Trophoblast cell (in vitro differentiated cells and primary cell): ENCODE measurements at places on chromosomes 4 and X.
A peak's percentile ranks its signal among the peaks of the same experiment; 100 is the strongest.

- no peak overlapping the region for H3K4me3 ChIP-seq
- peaks cover 5% of the 10 kb centered on the region for H3K36me3 ChIP-seq
- no peak overlapping the region for H3K27ac ChIP-seq
- no peaks in the 10 kb centered on the region for H3K4me1 ChIP-seq
Measured at GRCh38 chr4:87433342-87433741, 11.0 kb downstream of the NUDT9 start.

DNA sequence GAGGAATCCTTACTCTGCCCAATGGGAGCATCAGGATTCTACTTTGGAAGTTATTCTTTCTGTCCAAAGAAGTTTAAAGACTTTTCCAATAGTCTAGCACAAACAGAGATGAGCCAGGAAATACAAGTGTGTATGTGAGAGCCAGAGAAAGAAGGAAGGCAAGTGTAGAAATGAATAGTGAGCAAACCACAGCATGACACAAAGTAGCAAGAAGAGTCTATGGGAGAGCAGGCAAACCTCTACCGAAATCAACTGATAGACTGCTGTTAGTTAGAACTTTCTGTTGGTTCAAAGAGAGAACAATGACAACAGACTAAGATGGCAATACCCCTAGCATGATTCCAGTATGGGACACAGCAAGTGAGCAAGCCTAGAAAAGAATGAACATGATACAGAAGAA lies 16.1 kb upstream of the GPR34 start:
- H3K27me3 ChIP-seq: no peaks in the 10 kb centered on the region
- H3K27ac ChIP-seq: no peak overlapping the region
- H3K4me3 ChIP-seq: no peak overlapping the region
- no peak for DNase-seq
- H3K36me3 ChIP-seq: no peaks in the 10 kb centered on the region
- no peaks in the 10 kb centered on the region for H3K4me1 ChIP-seq

DNA sequence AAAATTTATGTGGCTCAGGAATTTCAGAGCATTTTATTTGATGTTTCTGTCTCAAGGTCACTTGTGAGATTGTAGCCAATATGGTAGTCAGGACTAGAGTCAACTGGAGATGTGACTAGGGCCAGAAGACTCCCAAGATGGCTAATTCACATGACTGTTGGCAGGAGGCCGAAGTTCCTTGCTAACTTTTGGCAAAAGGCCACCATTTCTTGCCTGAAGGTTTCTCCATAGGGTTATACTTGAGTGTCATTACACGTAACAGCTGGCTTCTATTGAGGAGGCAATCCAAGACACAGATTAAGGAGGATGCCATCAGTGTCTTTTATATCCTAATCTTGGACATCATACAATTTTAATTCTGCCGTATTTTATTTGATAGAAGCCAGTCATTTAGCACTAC lies 162.3 kb upstream of the MAOA start:
- no peaks in the 10 kb centered on the region for H3K27me3 ChIP-seq
- no peaks in the 10 kb centered on the region for H3K4me1 ChIP-seq
- DNase-seq: no peak
- H3K36me3 ChIP-seq: no peaks in the 10 kb centered on the region

GRCh38 chr4:96827086-96827485 lies 987.2 kb downstream of the PDHA2 start:
- no peaks in the 10 kb centered on the region for H3K27me3 ChIP-seq
- no peak overlapping the region for H3K27ac ChIP-seq
- no peak overlapping the region for H3K4me3 ChIP-seq

DNA sequence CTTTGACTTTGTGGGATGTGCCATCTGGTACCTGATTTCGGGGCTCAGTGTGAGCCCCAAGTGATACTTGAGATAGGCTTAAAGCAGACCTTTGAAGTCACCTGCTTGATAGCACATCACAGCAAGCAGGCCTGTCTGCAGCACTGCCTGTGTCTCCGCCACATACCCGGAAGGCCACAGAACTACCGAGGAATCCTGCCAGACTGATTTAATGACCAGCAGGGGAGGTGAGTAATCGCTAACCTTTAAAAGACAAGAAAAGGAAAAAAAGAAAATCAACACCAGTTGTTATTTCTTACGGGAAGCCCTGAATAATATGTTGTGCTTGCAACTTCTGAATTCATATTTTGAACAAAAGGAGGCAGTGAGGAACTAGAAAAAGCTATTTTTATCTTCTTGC lies 6.8 kb downstream of the PTCHD1 start:
- H3K4me1 ChIP-seq: peaks cover 2% of the 10 kb centered on the region
- no peak overlapping the region for H3K4me3 ChIP-seq

- DNase-seq: no peak
Measured at GRCh38 chr4:150826306-150826705, 188.8 kb downstream of the LRBA start.

- DNase-seq: no peak
- no peaks in the 10 kb centered on the region for H3K4me1 ChIP-seq
- H3K36me3 ChIP-seq: no peaks in the 10 kb centered on the region
- no peak overlapping the region for H3K4me3 ChIP-seq
Measured at GRCh38 chrX:70096052-70096451, 33.8 kb downstream of the OTUD6A start.

DNA sequence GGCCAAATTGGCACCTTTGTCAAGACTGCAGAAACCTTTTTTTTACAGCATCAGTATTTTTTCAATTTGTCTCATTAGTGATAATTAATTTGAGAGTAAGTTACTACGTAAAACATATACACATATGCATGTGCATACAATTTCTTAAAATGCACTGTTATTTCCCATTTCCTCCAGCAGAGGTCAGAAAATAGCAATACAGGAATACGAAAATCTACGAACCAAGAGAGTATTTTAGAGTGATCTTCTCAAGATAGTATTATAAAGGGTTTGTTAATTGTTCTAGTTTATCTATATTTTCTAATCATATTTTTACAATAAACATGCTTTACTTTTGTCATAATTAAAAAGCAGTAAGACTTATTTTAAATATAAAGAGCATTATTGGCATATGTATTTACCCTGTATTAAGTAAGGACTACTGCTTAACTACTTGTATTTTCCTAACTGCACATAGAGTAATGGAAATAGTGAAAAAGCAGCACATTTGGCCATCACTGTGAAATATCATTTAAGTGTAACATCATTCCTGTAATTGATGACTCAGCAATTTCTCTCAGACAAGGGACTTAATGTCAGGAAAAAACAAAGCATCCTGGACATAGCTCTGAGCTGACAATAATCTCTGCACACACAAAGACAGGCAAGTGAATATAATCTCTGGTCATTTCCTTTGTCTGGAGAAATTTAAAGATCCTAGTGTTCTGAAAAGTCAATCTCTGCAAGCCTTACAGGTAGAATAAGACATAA lies 45.6 kb downstream of the MAOB start:
- no peaks in the 10 kb centered on the region for H3K27me3 ChIP-seq
- H3K4me1 ChIP-seq: no peaks in the 10 kb centered on the region
- no peak overlapping the region for H3K27ac ChIP-seq
- no peak overlapping the region for H3K4me3 ChIP-seq
- no peaks in the 10 kb centered on the region for H3K36me3 ChIP-seq

DNA sequence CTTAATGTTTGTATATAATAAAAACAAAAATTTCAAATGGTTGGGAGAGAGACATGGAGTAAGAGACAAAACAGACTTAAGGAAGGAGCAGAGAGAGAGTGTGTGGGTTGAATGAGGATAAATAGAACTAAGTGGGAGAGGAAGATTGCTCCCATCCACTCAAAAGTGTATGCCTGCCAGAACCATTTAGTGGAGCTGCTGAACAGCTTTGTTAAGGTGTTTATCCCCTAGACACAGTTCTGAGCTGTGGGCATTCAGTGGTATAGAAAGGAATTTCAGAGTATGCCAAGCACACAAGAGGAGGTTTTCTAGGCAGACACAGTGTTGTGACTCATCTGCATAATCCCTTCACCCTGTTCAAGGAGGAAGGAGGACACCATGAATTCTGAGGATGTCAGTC lies 508.6 kb upstream of the EPHA5 start:
- DNase-seq: no peak
- H3K4me1 ChIP-seq: no peaks in the 10 kb centered on the region
- H3K27ac ChIP-seq: no peak overlapping the region
- H3K36me3 ChIP-seq: no peaks in the 10 kb centered on the region
- H3K27me3 ChIP-seq: no peaks in the 10 kb centered on the region

GRCh38 chr4:145075742-145076468 lies 22.1 kb downstream of the ANAPC10 start:
- no peak for DNase-seq
- H3K27ac ChIP-seq: no peak overlapping the region
- peaks cover 5% of the 10 kb centered on the region for H3K36me3 ChIP-seq
- no peak overlapping the region for H3K4me3 ChIP-seq

DNA sequence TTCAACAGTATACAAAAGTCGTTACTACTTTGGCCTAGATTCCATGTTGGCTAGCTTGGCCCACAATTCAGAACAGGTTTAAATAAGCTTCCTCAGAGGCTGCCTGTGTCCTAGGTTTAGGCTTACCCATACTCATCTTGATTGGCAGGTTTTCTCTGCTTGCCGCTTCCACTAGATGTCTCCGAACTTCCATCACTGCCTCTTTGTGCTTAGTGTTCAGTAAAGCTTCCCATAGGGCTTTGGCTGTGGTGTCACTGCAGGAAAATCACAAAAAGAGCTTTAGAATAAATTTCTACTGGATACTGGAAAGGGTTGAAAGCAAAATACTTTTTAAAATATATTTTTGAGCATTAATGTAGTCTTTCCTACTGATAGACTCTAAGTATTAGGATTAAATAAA lies 52.4 kb downstream of the SCFD2 start:
- peak; percentile 21 for DNase-seq
- H3K27me3 ChIP-seq: no peaks in the 10 kb centered on the region
- no peaks in the 10 kb centered on the region for H3K4me1 ChIP-seq
- no peak overlapping the region for H3K4me3 ChIP-seq
- no peaks in the 10 kb centered on the region for H3K36me3 ChIP-seq

GRCh38 chr4:5760936-5761480 lies 50.0 kb downstream of the EVC start:
- no peak overlapping the region for H3K27ac ChIP-seq
- DNase-seq: peak; percentile 23
- no peak overlapping the region for H3K4me3 ChIP-seq
- H3K36me3 ChIP-seq: peaks cover 17% of the 10 kb centered on the region

GRCh38 chr4:93437991-93438390 lies 390.6 kb upstream of the ATOH1 start:
- H3K4me3 ChIP-seq: no peak overlapping the region
- no peaks in the 10 kb centered on the region for H3K27me3 ChIP-seq
- DNase-seq: no peak
- H3K36me3 ChIP-seq: no peaks in the 10 kb centered on the region
- no peaks in the 10 kb centered on the region for H3K4me1 ChIP-seq

GRCh38 chr4:105520819-105521790 lies 31.3 kb upstream of the ARHGEF38 start:
- no peaks in the 10 kb centered on the region for H3K27me3 ChIP-seq
- no peaks in the 10 kb centered on the region for H3K4me1 ChIP-seq
- H3K27ac ChIP-seq: no peak overlapping the region
- H3K36me3 ChIP-seq: no peaks in the 10 kb centered on the region

DNA sequence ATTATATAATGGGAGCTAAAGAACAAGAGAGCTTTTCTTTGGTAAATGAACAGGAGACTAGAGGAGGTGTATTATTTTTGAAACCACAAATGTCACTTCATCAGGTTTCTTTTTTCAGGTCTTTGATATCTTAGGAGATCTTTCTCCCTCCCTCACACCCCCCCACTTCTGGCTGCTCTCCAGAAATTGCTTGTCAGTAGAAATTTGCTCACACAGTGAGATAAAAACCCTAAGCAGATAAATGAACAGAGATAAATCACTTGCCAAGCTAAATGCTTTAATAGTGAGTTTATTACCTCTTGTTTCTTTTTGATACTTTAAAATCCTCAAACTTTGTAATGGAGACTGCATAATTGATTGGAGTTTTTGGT lies 421.2 kb upstream of the TENM3 start:
- DNase-seq: no peak
- H3K27me3 ChIP-seq: no peaks in the 10 kb centered on the region
- no peaks in the 10 kb centered on the region for H3K4me1 ChIP-seq
- no peak overlapping the region for H3K27ac ChIP-seq
- no peaks in the 10 kb centered on the region for H3K36me3 ChIP-seq
- H3K4me3 ChIP-seq: no peak overlapping the region

- no peak for DNase-seq
- H3K27ac ChIP-seq: peak overlapping the region; percentile 74
- no peaks in the 10 kb centered on the region for H3K27me3 ChIP-seq
- H3K4me1 ChIP-seq: peaks cover 16% of the 10 kb centered on the region
- no peak overlapping the region for H3K4me3 ChIP-seq
- H3K36me3 ChIP-seq: no peaks in the 10 kb centered on the region
Measured at GRCh38 chr4:153450544-153450917, 15.6 kb upstream of the TMEM131L start.

GRCh38 chr4:5808081-5808741 lies 84.7 kb downstream of the CRMP1 start:
- DNase-seq: no peak
- no peak overlapping the region for H3K27ac ChIP-seq
- peaks cover 38% of the 10 kb centered on the region for H3K36me3 ChIP-seq
- no peak overlapping the region for H3K4me3 ChIP-seq
- no peaks in the 10 kb centered on the region for H3K27me3 ChIP-seq

DNA sequence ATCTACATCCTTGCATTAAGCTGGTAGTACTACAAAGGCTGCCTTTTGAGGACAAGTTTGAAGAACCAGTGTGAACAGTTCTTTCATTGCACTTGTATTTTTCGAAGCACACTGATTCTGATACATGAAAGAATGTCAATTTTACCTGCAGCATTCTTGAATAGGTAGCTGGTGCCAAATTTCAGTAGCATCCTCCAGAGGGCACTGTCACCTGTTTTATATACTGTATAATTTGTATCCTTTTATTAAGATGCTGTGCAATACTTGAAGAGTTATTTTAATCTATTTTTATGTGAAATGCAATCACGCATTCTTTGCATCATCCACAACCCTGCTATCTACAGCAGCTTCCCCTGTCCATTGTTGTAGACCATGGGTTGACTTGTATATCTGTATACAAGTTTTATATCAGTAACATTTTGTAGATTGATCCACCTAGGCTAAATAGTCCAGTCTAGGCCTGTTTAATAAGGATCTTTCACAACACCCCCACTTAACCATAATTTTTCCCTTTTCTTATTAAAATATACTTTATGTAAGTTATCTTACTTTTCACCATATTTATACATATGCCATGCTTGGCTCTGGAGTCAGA lies 325.7 kb downstream of the PCDH7 start:
- H3K27ac ChIP-seq: no peak overlapping the region
- no peaks in the 10 kb centered on the region for H3K27me3 ChIP-seq
- no peak for DNase-seq
- H3K4me3 ChIP-seq: no peak overlapping the region
- H3K4me1 ChIP-seq: no peaks in the 10 kb centered on the region

GRCh38 chr4:94827481-94828110 lies 69.8 kb downstream of the BMPR1B start:
- H3K4me3 ChIP-seq: no peak overlapping the region
- DNase-seq: peak; percentile 82
- H3K27ac ChIP-seq: no peak overlapping the region
- no peaks in the 10 kb centered on the region for H3K4me1 ChIP-seq
- no peaks in the 10 kb centered on the region for H3K27me3 ChIP-seq
- H3K36me3 ChIP-seq: no peaks in the 10 kb centered on the region
